Stimulated activated CD4-positive, alpha-beta T cell treated with anti-CD3 and anti-CD28 coated beads, TNF-alpha, amount 100 ng/mL, for 48 hours (primary cell): ENCODE measurements at places on chromosomes 16 and 17.

- no peak for DNase-seq
These were observed 99.1 kb downstream of the SOX9 start for GRCh38 chr17:72219824-72220493.

DNA sequence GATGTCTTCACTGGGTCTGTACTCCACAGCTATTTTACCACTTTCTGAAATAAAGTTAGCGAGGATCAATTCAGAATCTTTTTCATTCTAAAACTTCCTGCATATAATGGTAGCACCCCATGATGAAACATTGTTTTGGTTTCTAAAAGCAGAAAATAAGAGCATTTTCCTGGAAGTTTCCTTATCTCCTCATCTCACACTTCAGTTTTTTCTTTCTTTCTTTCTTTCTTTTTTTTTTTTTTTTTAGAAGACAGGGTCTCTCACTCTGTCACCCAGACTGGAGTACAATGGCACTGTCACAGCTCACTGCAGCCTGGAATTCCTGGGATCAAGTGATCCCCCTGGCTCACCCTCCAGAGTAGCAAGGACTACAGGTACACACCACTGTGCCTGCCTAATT, 10.3 kb downstream of the RDM1 start:
- DNase-seq, result no peak

GRCh38 chr17:18258356-18259038, at the start of gene FLII:
TSS of gene FLII (minus strand) at chr17:18258738. CDS start at chr17:18258690, 48 bp downstream.
- DNase-seq, result peak; percentile 46

GRCh38 chr17:47847341-47848197, 3.4 kb downstream of the SP6 start:
- no peak for DNase-seq

DNA sequence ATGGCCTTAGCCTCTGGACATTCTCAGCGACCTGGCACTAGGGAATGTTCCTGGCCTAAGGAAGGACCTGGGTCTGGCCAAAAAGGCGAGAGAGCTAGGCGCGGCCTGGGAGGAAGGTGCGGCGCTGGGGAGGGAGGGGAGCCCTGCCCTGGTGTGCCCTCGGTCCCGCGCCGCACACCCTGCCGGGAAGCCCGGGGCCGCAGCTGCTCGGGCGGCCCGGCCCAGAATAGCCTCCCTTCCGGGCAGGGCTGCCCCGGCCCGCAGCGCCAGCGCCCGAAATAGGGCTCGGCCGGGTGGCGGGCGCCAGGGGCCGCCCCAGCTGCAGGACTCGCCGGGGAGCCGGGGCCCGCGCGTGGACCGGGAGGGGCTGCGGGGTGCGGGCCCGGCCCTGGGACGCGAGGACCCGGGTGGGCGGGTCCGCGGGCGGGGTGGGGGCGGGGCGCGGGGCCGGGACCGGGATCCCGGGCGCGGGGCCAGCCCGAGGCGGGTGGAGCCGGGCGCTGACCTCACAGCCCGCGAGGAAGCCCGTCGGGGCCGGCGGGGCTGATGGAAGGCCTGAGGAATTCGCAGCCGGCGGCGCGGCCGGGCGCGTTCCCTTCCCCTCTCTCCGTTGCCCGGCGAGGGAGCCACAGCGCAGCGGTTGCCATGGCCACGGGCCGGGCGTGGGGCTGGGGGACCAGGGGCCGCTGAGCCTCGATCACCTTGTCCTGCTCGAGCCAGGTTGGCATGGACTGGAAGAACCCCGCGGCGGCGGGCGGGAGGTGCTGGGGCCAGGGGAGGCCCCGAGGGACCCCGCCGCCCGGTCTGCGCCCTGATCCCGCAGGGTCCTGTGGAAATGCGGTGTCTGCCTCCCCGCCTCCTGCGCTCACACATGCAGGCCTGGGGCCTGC, 18.1 kb downstream of the SOCS3 start:
- no peak for DNase-seq

- DNase-seq, result no peak
These were observed at the start of gene ASIC2 for GRCh38 chr17:33292981-33293867. TSS of gene ASIC2 (minus strand) at chr17:33293295.

GRCh38 chr17:16919663-16920627, 52.0 kb downstream of the TNFRSF13B start:
- DNase-seq, result no peak

- no peak for DNase-seq
These were observed 37.7 kb upstream of the OR3A1 start for GRCh38 chr17:3335876-3336275.

GRCh38 chr16:3004781-3005284, 7.9 kb upstream of the CLDN9 start:
- no peak for DNase-seq

DNA sequence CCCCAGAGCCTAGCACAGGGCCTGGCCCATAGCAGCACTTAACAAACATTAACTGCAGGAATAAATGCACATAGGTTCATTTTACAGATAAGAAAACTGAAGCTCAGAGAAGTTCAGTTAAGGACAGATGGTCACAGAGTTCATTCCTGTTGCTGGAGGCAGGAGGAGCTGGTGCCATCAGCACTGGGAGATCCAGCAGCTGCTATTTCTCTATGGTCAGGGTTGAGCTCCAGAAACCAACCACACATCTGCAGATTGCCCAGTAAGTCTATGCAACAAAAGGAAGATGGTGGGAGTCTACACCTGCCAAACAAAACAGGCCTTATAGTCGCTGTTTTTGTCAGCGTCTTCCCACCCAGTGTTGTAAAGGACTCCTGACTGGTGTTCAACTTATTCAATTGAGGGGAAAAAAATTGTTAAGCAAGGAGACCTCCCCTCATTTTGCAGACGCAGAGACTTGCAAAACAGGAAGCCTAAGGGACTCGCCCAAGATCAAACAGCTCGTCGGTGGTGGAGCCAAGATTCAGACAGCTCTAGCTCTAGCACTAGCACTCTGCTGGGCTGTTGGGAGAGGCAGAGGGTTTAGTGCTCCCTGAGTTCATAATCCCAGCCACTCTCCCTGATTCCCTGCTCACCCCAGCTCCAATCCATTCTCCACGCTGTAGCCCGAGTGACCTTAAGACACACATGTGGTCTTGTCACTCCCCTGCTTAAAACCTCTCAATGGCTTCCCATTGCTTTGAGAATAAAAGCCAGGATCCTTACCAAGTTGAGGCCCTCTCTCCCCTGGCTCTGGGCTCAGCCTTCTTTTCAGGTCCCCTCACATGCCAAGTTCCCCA, 9.0 kb downstream of the NOG start:
- no peak for DNase-seq

DNA sequence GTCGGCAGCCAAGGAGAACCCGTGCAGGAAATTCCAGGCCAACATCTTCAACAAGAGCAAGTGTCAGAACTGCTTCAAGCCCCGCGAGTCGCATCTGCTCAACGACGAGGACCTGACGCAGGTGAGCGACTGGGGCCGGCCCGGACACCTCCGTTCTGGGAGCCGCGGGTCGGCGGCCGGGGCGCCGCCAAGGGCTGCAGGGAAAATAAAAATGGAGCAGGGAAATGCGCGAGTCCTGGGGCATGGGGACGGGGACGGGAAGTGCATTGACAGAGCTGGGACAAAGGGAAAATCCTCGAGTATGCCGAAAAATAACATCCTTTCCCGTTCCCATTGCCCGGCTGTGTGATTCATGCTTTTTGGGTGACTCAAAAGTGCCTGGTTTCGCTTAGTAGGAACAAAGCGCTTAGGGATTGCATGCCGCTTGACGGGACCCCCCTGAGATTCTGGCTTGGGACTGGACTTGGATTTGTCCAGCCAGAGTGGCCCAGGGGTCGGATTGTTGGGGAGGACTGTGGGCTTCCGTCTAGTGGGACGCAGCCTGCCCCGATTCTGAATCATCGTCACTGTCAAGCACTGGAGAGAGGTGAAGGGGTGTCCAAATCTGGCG, 699 bp downstream of the MPRIP start:
- no peak for DNase-seq

GRCh38 chr16:50571786-50572185, 23.6 kb downstream of the NKD1 start:
- DNase-seq, result no peak

GRCh38 chr17:9285602-9286427, 264.5 kb downstream of the NTN1 start:
- no peak for DNase-seq

DNA sequence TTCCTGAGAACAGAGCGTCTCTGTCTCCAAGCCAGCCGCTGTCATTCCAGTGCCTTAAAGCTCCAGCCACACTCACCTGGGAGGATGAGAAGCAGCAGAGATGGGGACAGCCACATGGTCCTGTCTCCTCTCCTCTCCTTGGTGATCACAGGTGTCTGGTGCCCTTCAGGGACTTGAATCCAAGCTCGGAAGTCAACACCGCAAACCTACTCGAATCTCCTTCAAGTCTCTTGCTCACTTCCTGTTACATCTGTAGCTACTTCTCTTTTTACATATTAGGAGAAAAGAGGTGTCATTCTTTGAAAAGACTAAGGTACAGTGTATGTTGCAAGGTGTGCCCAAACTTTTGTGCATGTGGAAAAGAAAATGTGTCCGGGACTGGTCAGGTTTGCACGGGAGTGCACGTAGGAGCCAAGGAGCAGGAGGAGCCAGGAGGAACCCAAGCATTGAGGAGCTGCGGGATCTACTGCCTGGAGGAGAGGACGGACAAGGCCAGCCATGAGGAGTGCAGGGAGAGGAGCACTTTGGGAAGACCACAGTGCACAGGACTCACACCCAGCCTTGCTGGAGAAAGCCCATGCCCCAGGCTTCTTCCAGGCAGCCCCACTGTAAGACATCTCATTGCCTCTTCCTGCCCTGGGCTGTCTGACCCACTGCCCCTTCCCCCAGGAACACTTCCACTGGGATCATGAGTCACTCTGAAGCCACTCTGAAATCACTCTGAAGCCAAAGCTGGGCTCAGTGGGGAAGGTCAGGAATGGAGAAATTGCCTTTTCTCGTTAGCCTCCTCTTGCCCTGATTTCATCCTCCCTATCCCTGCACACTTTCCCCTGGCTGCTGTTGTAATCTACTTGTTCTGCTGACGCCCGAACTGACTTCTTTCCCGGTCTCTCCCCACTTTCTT, at the start of gene CD300LD:
TSS of gene CD300LD (minus strand) at position 197 of the 904 bp plus-strand sequence. CDS start at position 116, 81 bp downstream.
- DNase-seq, result no peak

- peak; percentile 24 for DNase-seq
These were observed 1.1 kb downstream of the ABAT start for GRCh38 chr16:8675183-8676159.

DNA sequence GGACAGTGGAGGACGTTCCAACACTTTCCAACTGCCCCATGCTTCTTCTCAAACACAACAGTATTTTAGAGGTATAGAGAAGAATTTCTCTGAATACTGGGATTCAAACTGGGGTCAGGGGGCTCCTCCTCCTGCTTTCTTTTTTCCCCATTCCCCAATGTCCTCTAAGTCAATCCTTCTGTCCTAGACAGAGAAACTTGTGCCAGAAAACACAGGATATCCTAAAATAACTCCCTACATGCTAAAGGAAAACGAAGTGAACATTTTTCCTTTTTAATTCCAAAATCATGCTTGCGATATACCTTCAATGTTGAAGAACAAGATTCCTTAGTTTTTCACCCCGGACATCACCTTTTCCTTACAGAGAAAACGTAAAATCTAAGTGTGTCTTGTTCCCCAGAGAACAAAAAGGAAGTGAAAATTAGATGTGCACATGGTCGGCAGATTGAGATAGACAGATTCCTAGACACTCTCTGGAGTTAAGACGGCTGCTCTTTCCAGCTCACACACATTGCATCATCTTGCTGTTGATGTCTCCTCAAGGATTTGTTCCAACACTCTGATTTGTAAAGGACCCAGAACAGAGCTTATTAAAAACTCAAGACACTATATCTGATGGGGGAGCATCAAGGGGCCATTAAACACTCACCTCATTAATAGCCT, 228.2 kb downstream of the GRIN2A start:
- DNase-seq, result no peak

- peak; percentile 65 for DNase-seq
These were observed 3.2 kb upstream of the METRN start for GRCh38 chr16:711548-712320.

- no peak for DNase-seq
These were observed 11.1 kb downstream of the NACA2 start for GRCh38 chr17:61579961-61580360.

- DNase-seq, result no peak
These were observed 333 bp downstream of the MAFG start for GRCh38 chr17:81927152-81927652.

DNA sequence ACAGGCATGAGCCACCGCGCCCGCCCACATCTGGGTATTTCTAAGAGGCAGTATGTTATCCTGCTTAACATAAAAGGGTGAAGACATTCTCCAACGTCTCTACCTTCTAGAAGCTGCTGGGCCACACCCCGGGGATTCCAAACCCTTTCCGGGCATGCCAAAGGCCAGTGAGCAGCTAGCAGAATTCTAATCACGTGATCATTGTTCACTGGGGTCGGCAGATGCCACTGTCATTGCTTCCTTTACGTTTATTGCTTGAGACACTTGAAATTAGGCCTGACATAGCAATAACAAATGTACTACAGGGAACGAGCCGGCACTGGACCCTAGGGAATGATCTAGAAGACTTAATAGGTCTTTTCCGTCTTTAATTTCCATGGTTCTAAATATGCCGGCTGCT, 141.2 kb upstream of the ZFHX3 start:
- DNase-seq, result no peak

DNA sequence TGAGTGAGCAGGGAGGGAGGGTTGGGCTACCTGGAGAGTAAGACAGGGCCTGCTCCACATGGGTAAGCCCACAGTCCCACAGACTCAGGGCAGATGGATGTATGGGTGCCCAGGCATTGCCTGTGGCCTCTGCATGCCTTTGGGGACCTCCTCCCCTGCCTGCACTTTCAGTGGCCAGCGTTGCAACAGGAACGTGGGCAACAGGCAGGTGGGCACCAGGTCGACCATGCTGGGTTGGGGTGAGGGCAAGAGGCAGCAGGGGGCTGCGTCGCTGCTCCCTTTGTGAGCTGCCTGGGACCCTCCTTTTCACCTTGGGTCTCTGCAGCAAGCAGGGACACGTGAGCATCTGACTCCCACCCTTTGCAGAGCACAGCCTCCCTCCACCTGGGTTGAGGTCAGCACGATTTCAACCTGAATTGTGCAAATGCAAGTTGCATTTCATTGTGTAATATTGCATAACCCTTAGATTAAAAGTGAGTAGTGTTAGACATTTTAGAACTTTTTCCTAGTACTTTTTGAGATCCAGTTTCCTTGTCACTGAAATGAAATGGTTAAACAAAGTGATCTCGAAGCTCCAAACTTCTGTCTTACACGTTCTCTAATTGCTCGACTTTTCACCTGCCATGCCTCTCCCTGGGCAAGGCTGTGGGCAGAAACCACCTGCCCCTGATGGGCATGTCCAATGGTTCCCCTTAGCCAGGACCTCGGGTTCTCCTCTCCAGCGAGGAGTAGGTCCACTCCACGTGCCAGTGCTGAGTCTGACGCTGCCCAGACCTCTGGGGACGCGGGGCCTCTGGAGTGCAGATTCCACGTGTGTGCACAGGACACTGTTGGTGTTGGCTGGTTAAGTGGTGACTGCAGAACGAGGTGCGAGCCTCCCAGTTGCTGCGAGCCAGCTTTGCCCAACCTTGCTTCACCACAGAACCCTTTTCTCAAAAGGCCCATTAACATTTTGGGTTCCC, 32.9 kb upstream of the IL17C start:
- DNase-seq, result no peak

- DNase-seq, result no peak
These were observed 15.4 kb downstream of the DNAAF8 start for GRCh38 chr16:4749700-4750257.

DNA sequence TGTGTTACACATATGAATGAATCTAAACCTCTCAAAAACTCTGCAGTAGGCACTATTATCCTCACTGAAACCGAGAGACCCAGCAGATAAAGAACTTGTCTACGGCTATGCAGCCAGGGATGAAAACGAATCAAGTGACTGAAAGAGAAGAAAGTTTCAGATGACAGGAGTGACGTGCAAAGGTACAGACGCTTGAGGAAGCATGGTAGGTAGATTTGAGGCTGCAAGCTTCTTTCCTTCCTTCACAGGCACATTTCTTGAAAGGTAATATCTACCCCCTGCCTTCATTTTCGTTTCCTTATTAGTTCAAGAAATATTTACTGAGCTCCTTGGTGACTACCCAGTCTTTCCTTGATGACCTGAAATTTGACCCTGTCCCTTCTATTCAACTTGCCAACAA, 211.5 kb upstream of the AXIN2 start:
- DNase-seq, result no peak
